ENCODE measurements at places on chromosomes 11 and 22.

- DNase-seq = peak; percentile 58
Measured at GRCh38 chr11:71446942-71447688, 1.1 kb downstream of the DHCR7 start.

DNA sequence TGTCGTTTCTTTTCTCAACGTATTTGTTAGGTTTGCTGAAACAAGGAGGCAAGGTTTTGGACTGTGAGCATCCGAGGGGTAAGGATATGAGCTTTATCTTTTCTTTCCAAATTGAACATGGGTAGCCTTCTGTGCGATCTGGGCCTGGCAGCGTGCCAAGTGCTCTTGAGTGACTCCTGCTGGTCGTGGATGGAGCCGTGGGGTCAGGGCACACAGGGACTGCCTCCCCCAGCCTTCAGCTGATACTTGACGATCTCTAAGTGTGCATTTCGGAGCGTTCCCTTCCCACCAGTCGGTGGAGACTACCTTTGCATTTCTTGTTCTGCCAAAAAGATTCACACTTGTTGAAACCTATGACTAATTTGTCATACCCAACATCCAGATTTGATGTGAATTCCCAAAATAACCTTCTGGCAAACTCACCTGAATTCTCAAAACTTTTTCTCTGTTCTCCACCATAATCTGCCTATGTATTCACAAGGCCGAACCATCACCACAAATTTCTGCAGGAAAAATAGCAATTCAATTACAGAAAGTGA lies 40.1 kb upstream of the CLMP start:
- DNase-seq = no peak

DNA sequence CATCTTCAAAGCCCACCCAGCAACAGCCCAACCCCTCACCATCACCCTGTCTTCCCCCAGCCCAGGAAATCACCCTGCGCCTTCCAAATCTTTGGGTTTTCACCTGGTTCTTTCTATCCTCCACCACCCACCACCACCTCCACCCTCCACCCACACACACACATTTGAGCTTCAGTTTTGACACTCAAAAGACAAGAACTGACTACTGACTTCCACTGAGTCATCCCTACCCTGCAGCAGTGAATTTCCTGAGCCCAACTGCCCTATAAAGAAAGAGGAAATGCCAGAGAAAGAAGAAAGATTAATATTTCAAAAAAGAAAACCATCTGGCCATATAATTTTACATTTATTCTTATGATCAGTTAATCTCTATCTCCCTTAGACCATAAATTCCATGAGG lies 137.5 kb downstream of the CHST1 start:
- DNase-seq = no peak

- DNase-seq = no peak
Measured at GRCh38 chr11:21494946-21495345, 697.9 kb upstream of the ANO5 start.

GRCh38 chr22:31537019-31537535 lies 40.7 kb downstream of the SFI1 start:
- no peak for DNase-seq

DNA sequence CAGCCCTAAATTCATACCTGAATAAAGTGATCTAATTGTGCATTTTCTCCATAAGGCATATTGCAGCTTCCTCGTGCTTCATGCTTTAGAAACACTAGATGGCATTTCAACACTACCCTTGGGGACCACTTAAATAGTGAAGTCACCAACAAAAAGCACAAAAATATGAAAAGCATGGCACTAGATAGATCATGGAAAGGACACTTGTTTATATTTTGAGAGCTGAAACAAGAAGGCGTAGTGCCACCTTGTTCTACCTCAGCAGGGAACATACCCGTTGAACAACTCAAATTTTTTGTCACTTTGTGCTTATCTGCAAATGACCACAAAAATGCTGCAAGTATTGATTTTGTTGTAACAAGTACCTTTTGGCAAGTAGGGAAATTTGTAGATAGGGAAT lies 8.6 kb downstream of the TBCEL start:
- no peak for DNase-seq

DNA sequence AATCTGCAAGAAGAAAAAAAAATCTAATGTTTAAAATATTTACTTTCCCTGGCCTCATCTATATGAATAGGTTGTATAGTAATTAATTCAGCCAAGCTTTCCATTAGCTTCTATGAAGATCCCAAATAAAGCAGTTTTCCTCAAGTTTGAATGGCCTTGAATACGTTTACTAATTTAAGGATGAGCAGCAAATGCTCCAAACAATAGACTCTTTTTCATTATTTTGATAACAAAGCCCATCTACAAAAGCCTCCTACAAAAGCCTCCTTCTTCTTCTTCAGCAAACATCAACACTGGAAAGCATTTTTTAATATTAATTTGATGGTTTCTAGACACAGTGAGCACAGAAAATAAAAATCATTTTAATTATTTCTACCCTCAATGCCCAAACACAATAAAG lies 1130.3 kb upstream of the CNTN5 start:
- DNase-seq = no peak

GRCh38 chr11:115452241-115452640 lies 52.0 kb downstream of the CADM1 start:
- DNase-seq = no peak

DNA sequence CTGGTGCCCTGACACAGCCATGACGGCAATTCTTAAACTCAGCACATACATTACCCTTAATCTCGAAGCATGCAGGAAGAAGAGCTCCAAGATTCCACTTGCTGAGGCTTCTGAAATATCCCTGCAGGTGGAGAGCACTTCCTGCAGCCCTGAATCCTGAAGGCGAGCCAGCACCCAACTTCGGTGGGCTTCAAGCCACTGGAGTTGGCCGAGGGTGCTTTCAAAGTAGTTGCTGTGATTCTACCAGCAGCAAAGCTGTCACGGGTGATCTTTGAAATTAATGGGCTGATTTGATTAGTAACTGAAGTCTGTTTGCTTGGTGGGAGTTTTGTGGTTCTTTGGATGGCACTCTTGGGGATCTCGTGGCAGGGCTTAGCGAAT lies 9.0 kb upstream of the FTH1 start:
- no peak for DNase-seq

DNA sequence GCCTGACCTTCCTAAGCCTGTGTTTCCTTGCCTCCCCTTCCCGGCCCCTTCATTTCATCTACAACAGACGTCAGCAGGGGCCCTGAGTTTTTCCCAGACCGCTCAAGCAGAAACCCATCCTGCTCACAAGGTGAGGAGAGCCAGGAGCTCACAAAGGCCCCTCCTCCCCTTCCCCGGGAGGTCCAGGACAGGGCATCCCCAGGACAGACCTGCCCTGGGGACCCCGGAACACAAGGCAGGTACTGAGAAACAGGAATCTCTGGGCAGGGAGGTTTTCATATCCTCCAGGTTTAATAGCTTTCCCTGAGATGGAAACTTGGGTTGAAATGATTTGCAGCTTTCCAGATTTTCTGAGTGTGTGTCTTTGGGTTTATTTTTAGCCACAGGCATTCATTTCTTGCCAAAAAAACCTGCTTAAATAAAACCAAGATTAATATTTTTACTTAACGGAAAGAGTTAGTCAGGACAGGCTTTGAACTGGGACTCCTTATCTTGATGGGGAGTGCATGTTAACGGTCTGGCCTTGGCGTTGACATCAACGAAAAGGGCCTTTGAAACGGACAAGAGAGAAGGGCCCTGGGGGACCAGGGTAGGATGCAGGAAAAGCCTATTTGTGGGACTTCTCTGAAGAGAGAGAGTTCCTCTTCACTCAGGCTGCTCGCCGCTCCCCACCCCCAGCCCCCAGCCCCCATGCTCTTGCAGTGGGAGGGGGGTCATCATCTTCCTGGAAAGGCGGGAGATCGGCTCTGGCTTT lies 38.5 kb downstream of the TIMP3 start:
- DNase-seq = no peak

- no peak for DNase-seq
Measured at GRCh38 chr11:122786896-122787295, 51.4 kb upstream of the CRTAM start.

DNA sequence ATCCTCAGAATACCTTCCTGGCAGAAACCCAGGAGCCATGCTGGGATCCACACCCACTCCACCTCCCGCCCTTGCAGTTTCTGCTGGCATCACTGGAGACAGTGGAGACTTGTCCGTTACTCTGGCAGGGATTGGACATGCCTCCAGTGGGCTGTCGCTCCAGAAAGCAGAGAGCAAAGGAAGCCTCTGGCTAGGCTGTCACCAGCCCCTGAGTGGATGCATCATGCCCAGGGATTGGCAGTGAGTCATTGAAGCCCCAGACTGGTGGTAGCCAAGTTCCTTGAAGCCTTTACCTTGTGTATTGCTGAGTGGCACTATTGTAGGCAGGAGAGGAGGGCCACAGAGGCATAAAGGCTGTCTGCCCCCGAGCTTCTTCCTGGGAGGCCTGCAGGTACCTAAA lies 34.8 kb upstream of the E2F8 start:
- no peak for DNase-seq

GRCh38 chr11:28140689-28141455 lies 32.7 kb downstream of the METTL15 start:
- DNase-seq = no peak

DNA sequence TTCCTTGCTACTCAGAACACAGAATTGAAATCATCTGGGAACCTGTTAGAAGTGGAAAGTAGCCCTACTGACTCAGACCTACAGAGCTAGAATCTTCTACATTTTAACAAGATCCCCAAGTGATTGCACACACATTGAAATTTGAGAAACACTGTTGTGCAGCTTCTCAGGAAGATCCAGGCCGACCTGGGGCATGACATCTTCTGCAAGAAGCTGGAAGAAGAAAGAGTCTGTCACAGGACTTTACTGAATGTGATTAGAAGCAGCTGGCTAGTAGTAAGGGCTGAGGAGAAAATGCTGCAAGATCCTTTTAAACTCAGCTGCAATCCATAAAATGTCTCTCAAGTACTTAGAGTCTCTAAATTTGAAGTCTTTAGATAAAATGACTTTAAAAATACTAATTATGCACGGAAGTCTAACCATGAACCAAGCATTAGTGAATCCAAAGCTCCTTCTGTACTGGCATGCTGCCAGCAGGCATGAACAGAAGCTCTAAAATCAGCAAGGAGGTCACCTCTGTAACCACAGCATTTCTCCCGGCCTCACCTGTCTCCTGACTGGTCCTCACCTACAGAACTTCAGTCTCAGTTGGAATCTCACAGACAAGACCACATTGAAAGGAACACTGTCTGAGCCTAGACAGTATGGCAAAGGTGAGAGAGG lies 85.0 kb downstream of the SERGEF start:
- no peak for DNase-seq

DNA sequence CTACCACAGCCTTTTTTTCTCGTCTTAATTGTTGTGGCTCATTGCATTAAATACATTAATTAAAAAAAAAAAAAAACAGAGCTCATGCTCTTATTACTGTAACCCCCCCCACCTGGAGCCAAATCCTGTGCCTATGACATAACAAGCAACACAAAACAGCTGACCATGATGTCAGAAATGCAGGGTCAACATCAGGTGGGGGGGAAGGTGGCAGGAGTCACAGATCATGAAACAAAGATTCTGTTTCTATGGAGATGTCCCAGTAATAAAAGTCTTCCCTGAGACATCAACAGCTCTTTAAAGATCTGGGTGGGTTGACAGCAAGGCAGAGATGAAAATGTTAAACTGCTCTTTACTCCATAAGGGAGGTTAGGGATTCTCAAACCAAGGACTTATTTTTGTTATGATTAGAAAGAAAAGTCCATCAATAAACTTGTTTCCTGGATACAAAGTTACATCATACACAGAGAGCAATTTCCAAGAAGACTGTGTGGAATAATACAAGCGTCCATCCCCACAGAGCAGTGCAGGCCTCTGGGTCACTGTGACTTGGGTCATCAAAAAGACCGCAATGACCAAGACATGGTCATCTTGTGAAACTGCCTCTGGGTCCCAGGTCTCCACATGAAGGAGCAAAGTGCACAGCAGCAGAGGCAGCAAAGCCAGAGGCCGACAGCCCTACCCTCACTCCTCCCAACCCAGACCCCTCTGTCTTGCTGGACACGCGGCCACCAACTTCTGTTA lies 42.7 kb upstream of the CYP2D6 start:
- no peak for DNase-seq

- DNase-seq = no peak
Measured at GRCh38 chr11:12716816-12717215, 42.6 kb downstream of the TEAD1 start.

- no peak for DNase-seq
Measured at GRCh38 chr11:115926601-115927000, 422.4 kb upstream of the CADM1 start.

- no peak for DNase-seq
Measured at GRCh38 chr11:67290801-67291200, 1.7 kb downstream of the ANKRD13D start.

DNA sequence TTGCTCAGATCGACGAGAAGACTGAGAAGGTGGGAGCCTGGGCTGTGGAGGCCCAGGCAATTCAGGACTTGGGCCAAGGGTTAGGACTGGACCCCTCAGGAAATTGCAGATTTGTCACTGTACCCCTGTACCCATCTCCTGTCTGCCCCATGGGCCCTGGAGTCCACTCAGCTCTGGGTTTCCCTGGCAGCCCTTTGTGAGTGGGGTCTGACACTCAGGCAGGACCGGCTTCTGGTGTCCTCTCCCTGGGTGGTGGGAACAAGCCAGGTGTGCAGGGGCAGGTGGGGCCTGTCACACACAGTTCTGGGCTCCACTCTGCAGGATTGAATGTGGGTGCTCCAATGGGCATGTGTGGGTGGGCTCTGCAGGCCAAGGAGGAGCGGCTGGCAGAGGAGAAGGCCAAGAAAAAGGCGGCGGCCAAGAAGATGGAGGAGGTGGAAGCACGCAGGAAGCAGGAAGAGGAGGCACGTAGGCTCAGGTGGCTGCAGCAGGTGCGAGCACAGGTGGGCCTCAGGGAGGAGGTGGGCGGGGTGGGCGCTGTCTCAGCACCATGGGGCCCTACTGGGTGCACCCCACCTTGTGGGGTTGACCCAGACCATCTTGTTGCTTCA lies 21.6 kb downstream of the INCENP start:
- no peak for DNase-seq

GRCh38 chr11:126647735-126648134 lies 292.2 kb downstream of the ST3GAL4 start:
- DNase-seq = no peak

DNA sequence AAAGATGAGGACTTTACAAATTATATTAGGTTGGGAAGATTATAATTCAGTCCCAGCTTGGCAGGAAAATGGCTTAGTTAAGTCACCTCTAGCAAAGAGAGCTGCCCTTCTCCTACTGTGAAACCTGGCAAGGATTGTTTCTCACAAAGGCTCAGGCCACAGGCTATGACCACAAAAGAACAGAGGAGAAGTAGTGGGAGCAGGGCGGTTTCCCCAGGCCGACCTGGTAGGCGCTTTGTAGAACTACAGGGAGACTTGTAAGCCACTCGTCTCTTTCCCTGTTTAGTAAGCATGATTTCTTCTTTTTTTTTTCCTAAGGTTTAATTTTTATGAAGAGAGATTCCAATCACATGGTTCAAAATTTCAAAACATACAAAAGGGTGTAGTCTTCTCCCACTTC lies 4.6 kb downstream of the SNAP29 start:
- no peak for DNase-seq

- DNase-seq = no peak
Measured at GRCh38 chr11:28227460-28227859, 119.3 kb downstream of the METTL15 start.

- no peak for DNase-seq
Measured at GRCh38 chr22:49010070-49010863, 817.4 kb downstream of the BRD1 start.

GRCh38 chr11:119062779-119063178 lies 4.8 kb upstream of the VPS11 start:
- no peak for DNase-seq

- DNase-seq = no peak
Measured at GRCh38 chr11:12832480-12833224, 158.4 kb downstream of the TEAD1 start.

Data from upper lobe of left lung (tissue), 6 donors.